ENCODE measurements at places on chromosomes 16 and 17. TPM values are rescaled to one million over a fixed set of nuclear protein-coding genes. Genes with fewer than 3 reads are reported as not detected.

TNRC6C gene
- 0.34 TPM for polyA plus RNA-seq

G6PC1 gene
- not detected for polyA plus RNA-seq

RHBDL3 gene
- not detected for polyA plus RNA-seq

CD300LG gene
- not detected for polyA plus RNA-seq

DPEP3 gene
- polyA plus RNA-seq = 0.04 TPM

TBX2 gene
- 0.01 TPM for polyA plus RNA-seq

CLEC19A gene
- not detected for polyA plus RNA-seq

FZD2 gene
- 4.6 TPM for polyA plus RNA-seq

C16orf92 gene
- polyA plus RNA-seq = not detected

MAF gene
- polyA plus RNA-seq = 5.7 TPM

CSF3 gene
- polyA plus RNA-seq = 0.84 TPM

KRTAP9-2 gene
- not detected for polyA plus RNA-seq

RSL1D1 gene
- 84.2 TPM for polyA plus RNA-seq

SCARF1 gene
- polyA plus RNA-seq = 0.05 TPM

BCL6B gene
- polyA plus RNA-seq = not detected

USH1G gene
- polyA plus RNA-seq = 0.03 TPM

ESRP2 gene
- 39.2 TPM for polyA plus RNA-seq

SPATA2L gene
- 2.8 TPM for polyA plus RNA-seq

AANAT gene
- polyA plus RNA-seq = not detected

DNASE1L2 gene
- 0.41 TPM for polyA plus RNA-seq

ZCCHC14 gene
- 3.9 TPM for polyA plus RNA-seq

MLKL gene
- 12.4 TPM for polyA plus RNA-seq

NETO2 gene
- 74.4 TPM for polyA plus RNA-seq

TOX3 gene
- not detected for polyA plus RNA-seq

ABCC6 gene
- polyA plus RNA-seq = not detected

ABCC11 gene
- polyA plus RNA-seq = 0.33 TPM

CD300LB gene
- polyA plus RNA-seq = not detected

FMNL1 gene
- polyA plus RNA-seq = 0.79 TPM

MMP15 gene
- 5.6 TPM for polyA plus RNA-seq

WNT9B gene
- polyA plus RNA-seq = 0.12 TPM

KRTAP3-2 gene
- polyA plus RNA-seq = not detected

VAT1L gene
- not detected for polyA plus RNA-seq

PSMD7 gene
- 133 TPM for polyA plus RNA-seq

GAS7 gene
- polyA plus RNA-seq = 0.14 TPM

BRIP1 gene
- 2.7 TPM for polyA plus RNA-seq

TBC1D3L gene
- 11.1 TPM for polyA plus RNA-seq

GDE1 gene
- polyA plus RNA-seq = 70.5 TPM

CX3CL1 gene
- polyA plus RNA-seq = 0.71 TPM

MFAP4 gene
- polyA plus RNA-seq = not detected

TOM1L2 gene
- 39.5 TPM for polyA plus RNA-seq

DNAI2 gene
- not detected for polyA plus RNA-seq

TRAP1 gene
- 92.1 TPM for polyA plus RNA-seq

CAPN15 gene
- 10.7 TPM for polyA plus RNA-seq
